G401 (cell line): ENCODE measurements at places on chromosomes 16 and 17.

DNA sequence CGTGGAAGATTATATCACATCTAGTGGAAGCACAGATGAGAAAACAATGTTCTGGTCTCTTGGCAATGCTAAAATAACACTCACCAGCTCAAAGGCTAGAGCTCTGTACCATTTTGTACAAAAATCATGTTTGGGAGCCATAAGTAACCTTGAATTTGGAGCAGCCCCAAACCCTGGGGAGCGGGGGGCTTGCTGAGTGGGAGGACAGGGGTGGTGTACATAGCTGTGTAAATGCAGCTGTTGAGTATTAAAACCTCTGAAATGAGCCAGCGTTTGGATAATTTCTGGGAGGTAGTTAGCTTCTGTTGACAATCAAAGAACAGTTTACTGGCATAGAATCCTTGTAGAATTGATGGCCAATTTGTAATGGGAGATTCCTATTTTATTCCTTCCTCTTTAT lies 4.3 kb downstream of the MYH8 start:
- DNase-seq: no peak

GRCh38 chr16:89618109-89618998 lies 4.9 kb downstream of the DPEP1 start:
- DNase-seq: no peak

DNA sequence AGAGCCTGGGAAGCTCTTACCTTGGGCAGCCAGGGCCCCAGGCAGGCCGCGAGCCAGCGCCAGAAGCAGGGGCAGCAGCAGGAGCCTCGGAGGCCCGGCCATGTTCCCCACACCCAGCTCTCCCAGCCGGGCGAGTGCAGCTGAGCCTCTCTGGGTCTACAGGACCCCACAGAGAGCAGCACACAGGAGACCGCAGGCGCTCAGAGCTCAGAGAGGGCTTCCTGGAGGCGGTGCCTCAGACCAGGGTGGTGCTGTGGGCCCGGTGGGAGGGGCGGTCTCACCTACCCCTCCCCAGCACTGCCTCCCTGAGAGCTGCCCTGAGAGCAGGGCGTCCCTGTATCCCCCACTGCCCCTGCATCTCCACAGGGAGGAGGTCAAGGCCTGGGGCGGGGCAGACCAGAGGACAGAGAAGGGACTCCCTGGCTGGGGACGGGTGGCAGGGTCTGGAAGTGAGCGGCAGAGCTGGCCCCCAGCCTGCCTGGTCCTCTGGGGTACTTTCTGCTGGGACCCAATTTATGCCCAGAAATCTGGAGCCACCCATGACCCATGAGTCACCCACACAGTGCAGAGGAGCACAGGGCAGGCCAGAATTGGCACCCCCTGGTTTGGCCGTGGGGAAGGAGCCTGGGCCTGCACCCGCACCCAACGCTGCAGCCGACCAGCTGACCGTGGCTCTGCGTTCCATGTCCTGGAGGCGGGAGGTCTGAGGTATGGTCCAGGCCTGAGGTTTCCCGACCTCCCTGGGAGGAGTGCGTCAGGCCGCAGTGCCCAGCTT lies at the start of gene CD7:
TSS of gene CD7 (minus strand) at position 215 of the 775 bp plus-strand sequence. CDS start at position 102, 113 bp downstream.
- no peak for DNase-seq

- DNase-seq: no peak
Observed at GRCh38 chr17:73987395-73987794, 216.1 kb upstream of the RPL38 start.

DNA sequence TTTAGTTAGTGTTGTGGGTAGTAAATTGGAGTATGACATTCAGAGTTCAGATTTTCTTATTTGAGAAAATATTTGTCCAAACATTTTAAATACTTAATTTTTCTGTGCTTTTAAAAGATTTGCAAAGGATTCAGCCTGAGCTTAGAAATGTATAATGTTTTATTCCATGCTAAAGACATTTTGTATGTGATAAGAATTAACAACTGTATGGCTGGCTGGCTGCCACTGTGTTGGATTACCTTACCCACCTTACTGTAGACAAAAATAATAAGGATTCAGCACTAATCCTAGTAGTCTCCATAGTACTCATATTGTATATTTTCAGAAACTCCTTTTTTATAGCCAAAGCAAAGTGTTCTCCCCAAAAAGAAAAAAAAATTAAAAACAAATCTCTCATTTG lies 74.8 kb downstream of the TANC2 start:
- DNase-seq: no peak

- peak; percentile 51 for DNase-seq
Observed at GRCh38 chr16:53043986-53044601, 8.6 kb downstream of the CHD9NB start.

- no peak for DNase-seq
Observed at GRCh38 chr16:2971985-2972784, 3.0 kb downstream of the PAQR4 start.

DNA sequence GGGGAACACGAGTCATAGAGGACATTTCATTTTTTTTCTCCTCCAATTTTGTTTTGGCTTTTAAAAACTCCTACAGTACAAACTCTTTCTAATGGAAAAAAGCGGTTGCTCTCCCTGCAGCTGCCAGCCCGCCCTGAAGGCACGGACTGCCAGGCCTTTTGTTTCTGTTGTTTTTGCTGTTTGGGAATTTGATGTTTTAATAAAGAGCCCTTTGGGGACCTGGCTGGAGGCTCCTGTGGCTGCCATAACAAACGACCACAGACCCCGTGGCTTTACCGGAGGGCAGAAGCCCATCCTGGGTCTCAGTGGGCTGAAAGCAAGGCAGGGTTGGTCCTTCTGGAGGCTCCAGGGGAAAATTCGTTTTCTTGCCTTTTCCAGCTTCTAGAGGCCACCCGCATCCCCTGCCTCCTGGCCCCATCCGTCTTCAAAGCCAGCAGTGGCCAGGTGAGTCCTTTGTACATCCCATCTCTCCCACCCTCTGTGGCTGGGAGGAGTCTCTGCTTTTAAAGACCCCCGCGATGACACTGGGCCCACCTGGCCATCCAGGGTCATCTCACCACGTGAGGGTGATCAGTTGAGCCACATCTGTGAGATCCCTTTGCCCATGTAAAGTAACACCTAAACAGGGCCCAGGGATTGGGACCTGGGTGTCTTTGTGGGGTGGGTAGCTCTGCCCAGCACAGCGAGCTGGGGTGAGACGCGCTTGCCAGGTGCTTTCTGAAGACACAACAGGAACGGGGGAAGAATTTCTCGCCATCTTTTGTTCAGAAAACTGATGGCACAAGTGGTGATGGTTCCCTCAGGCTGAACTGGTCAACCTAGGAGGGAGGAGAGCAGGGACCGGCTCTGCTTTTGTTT lies 113.9 kb downstream of the BANP start:
- peak; percentile 6 for DNase-seq

- DNase-seq: no peak
Observed at GRCh38 chr16:78134944-78135619, 35.6 kb downstream of the WWOX start.

DNA sequence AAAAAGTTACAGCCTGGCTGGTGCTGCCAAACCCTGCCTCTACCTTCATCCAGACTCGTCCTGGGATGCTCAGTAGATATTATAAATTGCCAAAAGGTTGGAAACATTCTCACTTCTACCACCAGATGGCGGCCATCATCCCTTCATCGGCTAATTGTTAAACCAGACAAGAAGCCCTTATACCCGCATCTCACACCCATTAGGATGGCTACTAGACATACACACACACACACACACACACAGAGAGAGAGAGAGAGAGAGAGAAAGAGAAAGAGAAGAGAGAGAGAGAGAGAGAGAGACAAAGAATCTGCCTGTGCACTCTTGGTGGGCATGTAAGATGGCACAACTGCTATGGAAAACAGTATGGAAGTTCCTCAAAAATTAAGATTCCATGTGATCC lies 15.0 kb upstream of the SCIMP start:
- DNase-seq: peak; percentile 79

- DNase-seq: no peak
Observed at GRCh38 chr16:56689171-56689570, 6.9 kb downstream of the MT1X start.

DNA sequence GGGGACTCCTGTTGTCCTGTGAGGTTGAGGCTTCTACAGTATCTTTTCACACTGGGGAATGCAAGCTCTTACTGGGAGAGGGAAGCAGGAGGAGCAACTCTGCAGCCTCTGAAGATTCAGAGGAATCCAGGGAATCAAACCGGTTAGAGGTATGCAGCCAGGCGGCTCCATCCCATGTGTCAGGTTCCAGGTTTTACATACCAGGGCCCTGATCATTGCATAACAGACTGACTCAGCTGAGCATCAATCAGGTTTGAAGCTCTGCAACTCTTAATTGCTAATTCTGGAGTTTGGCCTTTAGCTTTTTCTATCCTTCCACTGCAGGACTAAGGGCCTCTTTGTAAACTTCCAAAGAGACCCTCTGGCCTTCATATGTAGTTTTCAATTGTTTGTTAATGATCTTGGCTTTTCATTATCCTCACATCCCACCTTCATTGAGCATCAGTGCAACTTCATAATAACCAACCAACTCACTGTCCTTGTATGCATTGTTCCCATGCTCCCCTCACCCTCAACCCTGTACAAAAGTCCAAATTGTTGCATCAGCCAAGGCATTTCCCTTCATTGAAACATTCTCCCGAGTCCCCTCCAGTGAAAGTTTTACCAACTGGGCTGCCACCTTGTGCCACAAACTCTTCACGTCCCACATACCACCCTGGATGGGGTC lies 59.7 kb upstream of the DHX40 start:
- DNase-seq: no peak

- DNase-seq: no peak
Observed at GRCh38 chr16:87006789-87007745, 310.1 kb downstream of the C16orf95 start.
